Stimulated activated CD4-positive, alpha-beta T cell treated with anti-CD3 and anti-CD28 coated beads, Interleukin-1b, Interleukin-23, amount 100 ng/mL, for 1 hour (primary cell): ENCODE measurements at places on chromosomes 11 and 22.

DNA sequence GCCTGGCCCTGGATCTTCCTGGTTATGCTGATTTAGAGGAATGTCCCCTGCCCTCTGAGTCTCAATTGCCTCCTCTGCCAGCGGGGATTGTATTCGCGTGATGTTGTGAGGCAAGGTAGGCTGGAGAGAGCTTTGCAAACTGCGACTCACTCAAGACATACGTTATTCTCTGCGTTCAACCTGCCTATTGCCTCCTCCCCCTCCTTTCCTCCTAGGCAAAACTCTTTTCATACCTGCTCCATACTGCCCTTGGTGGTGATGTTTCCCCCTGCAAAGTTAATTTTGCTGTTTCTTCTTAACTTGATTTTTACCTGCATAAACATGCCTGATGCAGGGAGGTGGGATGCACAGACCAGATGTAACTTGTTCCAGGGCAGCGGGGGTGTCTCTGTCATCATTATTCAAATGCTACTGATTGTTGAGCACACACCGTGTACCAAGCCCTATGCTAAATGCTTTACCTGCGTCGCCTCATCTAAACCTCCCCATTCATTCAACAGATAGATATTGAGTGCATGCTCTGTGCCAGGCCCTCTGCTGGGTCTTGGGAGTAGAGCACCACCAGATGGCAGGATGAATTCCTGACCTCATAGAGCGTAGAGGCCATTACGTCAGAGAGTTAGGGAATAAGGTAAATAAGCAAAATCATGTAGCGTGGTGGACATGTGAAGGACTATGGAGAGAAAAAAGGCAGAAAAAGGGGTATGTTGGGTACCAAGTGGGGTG is 29.0 kb downstream of the SGSM1 start:
- DNase-seq: no peak

DNA sequence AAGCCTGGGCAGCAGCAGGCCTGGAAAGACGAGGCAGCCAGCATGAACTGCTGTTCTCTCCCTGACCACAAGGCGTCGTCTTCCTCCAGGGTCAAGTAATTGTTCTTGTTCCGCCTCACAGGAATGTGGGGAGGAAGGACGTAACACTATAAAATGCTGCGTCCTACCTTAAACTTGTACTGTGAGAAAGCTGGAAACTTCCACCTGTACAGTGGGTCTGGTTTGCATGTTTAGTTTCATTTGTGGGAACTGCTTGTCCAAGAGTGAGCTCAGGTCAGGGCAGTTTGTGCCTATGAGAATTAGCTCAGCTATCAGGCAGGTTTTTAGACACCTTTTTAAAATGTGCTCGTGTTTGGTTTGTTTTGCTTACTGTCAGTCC is 55.2 kb downstream of the PANX1 start:
- no peak for DNase-seq

- no peak for DNase-seq
Measured at GRCh38 chr11:110712659-110713448, 617 bp upstream of the ARHGAP20 start.

DNA sequence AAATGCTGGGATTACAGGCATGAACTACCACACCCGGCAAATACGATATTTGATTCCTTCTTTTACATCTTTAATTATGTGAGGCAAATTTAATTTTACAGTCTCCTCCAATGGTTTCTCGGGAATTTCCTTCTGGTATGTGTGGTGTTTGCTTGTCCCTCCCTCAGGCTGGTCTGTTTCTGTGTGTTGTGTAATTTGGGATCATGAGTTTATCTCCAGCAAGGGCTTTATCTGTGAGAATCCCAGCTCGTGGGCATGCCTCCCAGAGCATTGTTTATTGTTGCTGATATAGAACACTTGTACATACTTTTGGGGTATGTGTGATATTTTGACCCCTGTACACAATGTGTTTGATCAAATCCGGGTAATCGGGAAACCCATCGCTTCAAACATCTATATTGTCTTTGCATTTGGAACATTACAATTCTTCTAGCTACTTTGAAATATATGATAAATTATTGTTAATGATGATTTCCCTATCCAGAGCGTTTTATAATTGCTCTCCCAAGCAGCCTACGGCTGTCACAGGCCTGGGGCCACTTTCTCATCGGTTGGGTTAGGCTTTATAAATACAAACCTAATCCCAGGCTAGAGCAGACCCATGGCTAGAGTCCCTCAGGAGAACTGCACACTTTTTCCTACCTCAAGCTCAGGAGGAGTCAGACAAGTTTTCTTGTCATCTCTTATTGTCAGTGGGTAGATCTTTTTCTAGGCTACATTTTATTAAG is 15.0 kb upstream of the PRR5 start:
- DNase-seq: no peak

DNA sequence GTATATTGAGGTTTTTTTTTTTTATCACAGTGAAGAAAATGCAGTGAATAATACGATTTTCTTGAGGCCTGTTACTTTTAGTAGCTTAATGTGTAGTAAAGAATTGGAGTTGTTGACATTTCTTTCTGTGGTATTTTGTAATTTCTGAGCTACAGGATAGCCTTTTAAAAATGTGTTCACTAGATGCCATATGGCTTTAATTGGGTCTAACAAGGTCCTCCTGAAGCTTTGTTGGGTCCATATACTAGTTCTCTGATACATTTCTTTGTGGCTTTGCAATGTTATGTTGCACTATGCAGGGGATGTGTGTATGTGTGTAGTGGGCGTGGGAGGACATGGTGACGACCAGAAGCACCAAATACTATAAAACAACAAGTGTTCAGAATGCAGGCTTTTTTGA is 25.1 kb downstream of the FBXO7 start:
- no peak for DNase-seq

DNA sequence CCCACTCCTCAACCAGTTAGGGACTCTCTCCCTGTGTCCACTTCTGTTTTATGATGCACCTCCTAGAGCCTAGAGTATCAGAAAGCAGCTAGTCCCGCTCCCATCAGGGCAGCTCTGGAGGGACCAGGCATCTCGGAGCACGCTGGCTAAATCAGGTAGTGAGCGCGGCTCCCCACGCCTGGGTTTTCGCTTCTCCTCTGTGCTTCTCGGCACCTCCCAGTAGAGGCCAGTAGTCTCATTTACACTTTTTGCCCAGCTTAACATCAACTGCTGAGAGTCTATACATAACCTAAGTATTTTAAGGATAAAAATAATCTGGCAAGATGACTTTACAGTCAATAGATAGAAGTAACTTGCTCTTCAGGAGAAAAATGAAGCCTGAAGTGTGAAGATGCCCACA is 473.8 kb downstream of the OPCML start:
- no peak for DNase-seq

GRCh38 chr22:45430871-45431270 is 17.4 kb downstream of the RIBC2 start:
- DNase-seq: no peak

GRCh38 chr11:100961633-100962032 is 168.0 kb downstream of the PGR start:
- DNase-seq: no peak

DNA sequence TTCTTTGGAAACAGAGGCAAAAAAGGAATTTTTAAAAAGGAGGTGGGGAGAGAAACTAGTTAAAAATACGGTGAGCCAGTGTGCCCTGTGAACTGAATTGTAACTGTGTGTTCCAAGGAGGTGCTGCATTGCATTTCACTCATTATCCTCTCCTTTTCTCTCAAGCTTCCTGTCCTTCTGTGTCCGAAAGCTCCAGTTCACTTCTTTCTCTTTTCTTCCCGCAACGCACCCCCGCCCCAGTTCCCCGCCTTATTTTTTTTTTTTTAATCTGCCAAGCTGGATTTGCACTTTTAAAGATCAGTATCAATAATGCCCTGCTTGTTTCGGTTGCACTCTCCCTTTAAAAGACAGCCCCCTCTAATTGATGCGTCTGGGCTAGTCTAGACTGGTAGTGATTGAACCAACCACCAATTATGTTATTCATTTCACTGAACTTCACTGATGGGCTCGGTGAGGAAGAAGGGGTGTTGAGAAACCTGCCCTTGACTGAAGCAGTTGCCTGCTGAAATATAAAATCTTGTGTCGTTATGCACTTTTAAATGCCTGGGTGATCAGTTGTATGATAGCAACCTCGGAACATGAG is 18.5 kb downstream of the BLID start:
- no peak for DNase-seq

DNA sequence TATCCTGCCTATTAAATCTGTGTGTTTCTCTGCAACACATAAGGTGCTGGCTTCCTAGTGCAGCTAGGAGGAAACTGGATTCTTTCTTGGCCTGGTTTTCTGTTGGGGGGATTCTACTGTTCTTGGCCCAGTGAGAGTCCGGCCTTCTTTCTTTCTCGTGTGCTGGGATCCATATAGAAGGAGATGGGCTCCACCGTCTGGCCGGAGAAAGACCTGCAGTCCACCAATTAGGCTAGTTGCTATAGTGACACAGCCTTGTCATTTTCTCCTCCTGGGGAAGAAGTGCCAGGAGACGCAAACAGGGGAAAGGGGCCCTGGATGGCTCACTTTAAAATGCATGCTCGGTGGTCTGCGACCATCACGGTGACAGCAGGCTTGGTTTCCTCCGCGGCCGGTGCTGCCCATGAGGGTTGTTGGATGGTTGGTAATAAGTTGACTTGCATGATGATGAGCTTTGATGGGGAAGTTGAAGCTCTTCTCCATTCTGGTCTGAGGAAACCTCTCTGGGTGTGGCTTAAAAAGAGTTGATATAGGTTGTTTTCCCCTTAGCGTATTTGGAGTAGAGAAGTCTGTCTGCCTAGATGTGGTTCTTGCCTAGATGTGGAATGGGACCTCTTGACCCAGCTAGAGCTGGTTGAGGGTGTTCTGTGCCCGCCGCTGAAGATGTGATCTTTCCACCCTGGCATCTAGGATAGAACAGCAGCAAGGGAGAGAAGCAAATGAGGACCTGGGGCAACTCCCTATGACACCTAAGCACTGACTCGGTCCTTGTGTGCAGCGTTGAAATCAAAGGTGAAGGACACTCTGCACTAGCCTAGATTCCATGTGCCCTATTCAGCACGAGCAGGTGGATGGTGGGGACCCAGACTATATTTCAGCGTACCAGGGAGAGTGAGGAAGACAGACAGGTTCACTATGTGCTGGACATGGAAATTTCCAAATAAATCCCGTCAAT is 1335.0 kb downstream of the BRD1 start:
- no peak for DNase-seq

- no peak for DNase-seq
Measured at GRCh38 chr11:62889484-62890437, 9.1 kb downstream of the SLC3A2 start.

DNA sequence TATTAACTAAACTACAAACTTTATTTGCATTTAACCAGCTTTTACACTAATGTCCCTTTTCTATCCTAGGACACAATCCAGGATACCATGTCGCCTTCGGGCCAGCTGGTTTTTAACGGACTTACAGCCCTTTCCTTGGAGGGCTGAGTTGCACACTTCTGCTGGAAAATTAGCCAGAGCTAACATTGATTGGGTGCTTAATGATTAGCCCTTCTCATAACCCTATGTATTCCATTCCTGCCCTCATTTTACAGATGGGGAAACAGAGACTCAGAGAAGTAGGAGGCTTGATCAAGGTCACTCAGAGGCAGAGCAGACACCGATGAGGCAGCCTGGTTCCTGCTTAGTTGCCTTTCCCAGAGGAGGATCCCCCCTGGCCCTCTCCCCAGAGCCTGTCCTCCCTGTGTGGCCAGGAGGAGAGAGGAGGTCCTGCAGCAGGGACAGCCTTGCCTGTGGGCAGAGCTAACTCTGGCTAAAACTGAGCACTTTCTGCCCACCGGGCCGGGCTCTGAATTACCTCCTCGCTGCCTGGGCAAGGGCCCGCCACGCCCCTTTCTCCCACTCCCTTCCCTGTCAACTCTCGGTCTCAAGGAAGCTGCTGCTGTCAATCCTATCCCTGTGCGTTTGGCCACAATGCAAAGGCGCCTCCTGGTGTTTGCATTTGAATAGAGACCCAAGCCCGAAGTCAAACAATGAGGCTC is 59.6 kb upstream of the PAX6 start:
- no peak for DNase-seq

GRCh38 chr11:86636275-86636674 is 36.1 kb downstream of the ME3 start:
- DNase-seq: no peak

DNA sequence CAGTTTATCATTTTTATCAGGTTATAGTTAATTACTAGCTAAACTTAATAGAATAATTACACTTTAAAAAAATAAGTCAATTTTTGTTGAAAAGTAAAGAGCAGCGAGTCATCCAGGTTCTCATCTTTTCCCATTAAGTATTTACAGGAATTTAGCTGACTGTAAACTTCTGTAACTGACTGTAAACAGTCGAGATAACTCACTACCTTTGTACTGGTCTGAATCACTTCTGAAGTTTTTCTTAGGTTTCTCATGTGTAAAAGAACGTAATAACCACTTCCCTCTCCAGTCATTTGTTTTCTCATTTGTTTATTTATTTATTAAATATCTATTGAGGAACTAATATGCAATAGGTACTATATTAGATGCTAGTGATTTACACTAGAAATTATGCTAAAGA is 270.8 kb downstream of the DYNC2H1 start:
- no peak for DNase-seq

- no peak for DNase-seq
Measured at GRCh38 chr11:27293515-27294417, 69.2 kb downstream of the CCDC34 start.

DNA sequence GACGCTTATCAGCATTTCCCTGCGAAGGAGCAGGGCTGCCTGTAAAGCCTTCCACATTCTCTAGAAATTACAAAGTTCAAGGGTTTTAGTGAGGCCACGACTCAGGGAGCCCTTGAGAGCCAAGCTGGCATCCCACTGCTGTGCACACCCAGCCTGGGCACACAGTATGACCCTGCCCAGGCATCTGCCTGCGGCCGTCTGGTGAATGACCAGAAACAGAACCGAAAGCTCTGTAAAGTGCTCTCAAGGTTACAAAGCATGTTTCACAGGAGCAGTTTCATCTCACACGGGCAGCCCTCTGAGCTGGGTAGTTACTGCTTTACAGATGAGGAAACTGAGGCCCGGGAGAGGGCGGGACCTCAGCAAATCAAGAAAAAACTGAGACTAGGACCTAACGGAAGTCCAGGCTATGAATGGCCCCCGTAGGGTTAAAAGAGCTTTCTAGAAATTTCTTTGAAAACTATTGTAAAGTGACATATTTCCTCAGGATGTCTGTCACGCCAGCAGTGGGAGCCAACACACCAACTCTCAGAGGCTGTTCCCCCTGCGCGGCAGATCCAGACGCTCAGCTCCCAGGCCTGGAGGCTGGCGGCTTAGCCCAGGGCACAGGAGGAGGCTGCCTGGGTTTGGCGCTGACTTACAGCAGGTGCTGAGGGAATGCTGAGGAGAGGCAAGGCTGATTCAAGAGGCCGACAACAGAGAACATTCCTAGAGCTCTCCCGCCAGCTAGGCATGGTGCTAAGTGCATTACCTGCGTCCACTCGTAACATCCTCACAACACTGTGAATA is 7.7 kb upstream of the TCF20 start:
- DNase-seq: no peak

- no peak for DNase-seq
Measured at GRCh38 chr11:86062719-86063118, 6.2 kb downstream of the PICALM start.
